Smooth muscle cell of the brain vasculature (primary cell): ENCODE measurements at places on chromosomes 7 and 10.

GRCh38 chr7:95916573-95917297 is 144.4 kb downstream of the DYNC1I1 start:
- peak; percentile 62 for DNase-seq

DNA sequence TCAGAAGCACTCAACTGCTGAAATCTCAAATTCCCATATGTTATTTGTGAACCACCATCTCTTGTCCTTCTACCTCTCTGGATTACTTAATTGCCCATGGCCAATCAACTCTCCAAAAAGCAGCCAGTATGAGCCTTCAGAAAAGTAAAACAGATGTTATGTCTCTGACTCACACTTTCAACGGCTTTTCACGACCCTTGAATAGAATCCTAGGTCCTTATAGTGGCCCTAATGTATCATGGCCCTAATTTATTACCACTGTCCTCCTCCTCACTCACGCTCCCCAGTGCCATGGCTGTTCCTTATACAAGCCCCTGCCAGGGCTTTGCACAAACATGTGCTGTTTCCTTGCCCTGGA is 20.0 kb downstream of the ZNF438 start:
- DNase-seq, result no peak

DNA sequence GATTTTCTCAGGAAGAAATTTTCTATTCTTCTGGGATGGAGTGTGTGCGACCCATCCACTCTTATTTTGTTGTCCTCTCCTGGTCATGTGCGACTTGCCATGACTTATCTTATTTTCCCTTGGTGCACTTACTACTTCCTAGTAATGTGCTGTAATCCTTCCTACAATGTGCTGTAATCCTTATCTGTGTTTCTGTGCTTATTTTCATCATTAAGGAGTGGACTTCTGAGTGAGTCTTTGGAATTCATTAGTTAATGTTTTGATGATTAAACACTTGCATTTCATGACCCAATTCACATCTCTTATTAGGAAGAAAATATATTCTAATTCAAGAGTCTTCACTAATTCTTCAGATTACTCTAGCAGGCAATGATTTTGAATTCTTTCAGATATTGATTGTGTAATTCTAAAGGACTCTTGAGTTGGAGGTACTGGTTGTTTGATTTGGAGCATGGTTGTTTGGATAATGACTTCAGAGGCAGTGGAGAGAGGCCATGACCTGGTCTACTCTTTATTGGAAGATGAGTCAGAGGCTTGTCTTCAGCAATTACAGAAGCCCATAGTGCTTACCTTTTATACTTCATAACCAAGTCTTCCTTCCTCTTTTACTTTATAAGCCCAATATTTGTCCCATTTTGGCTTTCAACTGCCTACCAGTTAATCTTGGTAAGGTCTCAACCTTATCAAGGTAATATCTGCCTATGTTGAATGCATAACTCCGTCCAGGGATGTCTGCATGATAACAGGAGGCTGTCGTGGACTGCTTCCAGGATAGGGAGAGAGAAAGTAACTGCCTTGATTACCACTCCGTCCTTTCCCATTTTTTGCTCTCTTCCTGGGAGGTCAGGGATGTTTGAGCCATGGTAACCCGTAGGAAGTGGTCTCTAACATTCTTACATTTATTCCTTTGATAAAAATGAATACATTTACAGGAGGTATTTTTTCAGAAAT is 278.3 kb upstream of the SP8 start:
- no peak for DNase-seq

DNA sequence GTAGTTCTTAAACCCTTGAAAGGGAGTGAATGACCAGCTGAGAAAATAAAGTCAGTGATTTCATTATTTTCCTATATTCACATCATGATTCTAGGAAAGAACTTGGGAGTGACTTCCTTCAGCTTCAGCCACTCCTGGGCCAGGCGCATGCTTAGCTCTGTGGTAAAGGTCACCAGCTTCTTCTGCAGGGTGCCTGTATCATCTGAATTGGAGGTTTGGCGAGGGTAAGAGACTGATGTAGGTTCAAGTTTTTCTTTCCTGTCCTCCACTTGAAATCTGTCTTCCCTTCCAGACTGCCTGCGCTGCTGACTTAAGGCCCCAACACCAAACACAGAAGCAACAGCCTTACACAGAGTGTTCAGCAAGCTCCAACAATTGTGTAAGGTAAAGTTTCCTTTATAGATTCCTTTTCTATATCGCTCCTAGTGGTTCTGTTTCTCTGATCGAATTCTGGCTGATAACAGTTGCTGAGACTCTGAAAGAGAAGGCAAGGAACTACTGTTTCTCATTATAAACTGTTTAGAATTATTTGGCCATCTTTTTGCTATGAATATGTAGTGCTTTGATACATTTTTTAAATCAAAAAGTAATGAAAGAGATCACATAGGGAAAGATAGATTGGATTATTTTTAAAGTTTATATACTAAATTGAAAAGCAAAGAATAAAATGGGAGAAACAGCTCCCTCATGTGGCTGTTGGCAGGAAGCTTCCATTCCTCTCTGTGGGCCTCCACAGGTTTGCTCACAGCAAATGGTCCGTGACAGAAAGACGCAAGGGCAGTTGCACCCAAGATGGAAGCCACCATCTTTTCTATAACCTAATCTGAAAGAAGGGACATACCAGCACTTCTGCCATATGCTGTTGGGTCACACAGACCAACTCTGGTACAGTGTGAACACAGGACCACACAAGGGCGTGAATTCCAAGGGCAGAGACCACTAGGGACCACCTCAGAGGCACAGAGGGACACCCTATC is 14.0 kb downstream of the GATAD1 start:
- no peak for DNase-seq
